ENCODE measurements at places on chromosomes 5 and 9.

- DNase-seq: no peak
Measured at GRCh38 chr9:68498816-68499215, 41.9 kb downstream of the TMEM252 start.

GRCh38 chr5:126056851-126057622 is 366.2 kb upstream of the GRAMD2B start:
- no peak for DNase-seq

GRCh38 chr5:129271308-129271707 is 176.8 kb downstream of the ISOC1 start:
- no peak for DNase-seq

DNA sequence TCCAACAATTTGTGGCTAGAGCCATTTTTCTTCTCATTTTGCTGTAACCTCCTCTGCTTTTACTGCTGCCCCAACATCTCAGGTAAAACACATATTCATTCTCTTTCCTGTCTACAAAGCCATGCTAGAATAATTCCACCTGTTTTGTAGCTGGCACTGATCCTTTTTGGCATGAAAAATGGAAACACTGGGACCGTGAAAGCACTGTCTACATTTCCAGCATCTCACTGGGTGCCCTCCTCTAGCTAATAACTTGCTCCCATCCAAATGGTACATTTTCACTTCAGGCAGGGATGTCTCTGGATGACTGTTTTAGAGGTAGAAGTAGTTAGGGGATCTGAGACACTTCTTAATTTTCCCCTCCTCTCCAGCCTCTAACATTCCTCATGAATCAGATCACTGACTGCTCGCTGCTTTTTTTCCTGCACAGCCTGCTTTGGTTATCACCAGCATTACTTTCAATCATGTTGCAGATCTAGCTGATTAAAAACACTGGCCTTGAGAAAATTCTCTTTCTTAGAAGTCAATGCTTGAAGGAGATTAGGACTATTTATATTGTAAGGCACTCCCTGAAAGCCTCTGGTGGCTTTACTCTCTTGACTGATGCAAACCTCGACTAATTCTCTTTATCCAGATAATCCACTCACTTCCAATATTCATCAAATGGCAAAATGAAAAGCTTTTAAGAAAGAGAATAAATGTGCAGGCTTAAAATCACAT is 1312.6 kb upstream of the DMAC1 start:
- no peak for DNase-seq

- DNase-seq: no peak
Measured at GRCh38 chr5:148904440-148904839, 78.0 kb downstream of the ADRB2 start.

GRCh38 chr5:178777520-178777919 is 47.1 kb upstream of the ZNF354A start:
- no peak for DNase-seq

DNA sequence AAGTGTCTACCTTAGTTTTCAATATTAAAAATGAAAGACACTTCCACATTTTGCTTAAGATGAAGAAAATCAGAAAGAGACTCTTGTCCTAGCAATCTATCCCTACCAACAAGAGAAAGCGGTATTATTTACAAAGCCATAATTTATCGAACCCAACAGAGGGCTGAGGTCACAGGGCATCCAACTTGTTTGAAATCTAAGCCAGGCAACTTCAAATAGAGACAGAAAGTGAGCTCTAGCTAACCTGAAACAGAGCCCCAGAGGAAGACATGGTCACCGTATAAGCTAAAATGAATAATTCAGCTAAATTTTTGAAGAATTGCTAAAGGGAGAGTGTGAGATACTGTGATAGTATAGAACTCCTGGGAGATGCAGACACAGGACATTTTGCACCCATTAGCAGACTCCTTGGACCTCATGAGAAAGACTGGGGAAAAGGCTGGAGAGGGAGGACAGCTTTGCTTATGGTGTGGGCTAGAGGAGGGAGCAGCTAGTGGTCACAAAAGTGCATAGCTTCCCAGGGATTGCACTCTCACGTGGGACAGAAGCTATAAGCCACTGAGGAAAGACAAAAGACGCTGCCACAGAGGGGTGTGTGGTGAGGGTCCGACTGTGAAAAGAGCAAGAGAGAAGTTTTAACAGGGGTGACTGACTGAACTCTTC is 624.2 kb upstream of the GRIN3A start:
- no peak for DNase-seq

DNA sequence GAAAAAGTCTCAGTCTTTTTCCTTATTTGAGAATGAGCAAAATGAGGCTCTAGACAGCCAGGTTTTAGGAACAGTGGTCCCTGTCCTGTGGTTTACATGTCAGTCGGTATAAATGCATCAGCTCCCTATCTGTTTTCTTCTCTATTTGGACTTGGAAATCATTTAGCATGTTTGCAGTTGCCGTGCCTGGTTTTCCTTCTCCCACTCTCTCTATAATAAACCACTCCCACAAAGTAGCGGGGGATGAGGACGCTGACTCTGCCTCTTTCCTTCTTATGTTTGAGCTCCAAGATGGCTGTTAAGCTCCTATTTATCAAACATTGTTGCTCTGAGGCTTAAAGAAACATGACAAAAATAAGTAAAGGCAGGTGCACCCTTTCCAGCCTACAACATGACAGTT is 57.2 kb upstream of the CTSL start:
- DNase-seq: no peak
